ENCODE measurements at places on chromosomes 5 and 9. TPM values are rescaled to one million over a fixed set of nuclear protein-coding genes. Genes with fewer than 3 reads are reported as not detected.

Gene FBLL1
- total RNA-seq = 0.79 TPM

Gene ITGA1
- 4.3 TPM for total RNA-seq

Gene AP3B1
- 35.6 TPM for total RNA-seq

Gene WDR31
- 2.8 TPM for total RNA-seq

Gene PCDHB8
- 0.32 TPM for total RNA-seq

Measured in bronchial smooth muscle cell (primary cell).